ENCODE measurements at places on chromosomes 4 and X.

GRCh38 chr4:43277003-43277402 is 384.5 kb downstream of the GRXCR1 start:
- no peak for DNase-seq

DNA sequence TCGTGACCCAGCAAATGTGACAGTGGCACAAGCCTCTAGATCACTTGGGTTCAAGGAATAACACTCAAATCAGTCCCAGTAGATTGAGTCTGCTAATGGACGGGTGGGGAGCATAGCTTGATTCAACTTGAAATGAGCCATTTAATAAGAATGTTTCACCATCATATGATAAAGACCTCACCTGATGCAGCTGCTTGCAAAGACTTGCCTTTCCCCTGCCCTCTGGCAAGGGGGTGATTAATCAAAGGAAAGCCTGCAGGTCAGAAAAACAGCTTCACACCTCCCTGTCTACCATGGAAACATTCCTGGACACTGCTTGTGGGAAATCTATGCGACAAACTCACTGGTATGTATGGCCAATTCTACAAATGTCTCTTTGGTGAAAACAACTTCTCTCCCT is 54.5 kb downstream of the CD99L2 start:
- peak; percentile 66 for DNase-seq

GRCh38 chr4:1956631-1957030 is 52.1 kb downstream of the NELFA start:
- no peak for DNase-seq

GRCh38 chr4:63315651-63316050 is 1093.6 kb downstream of the TECRL start:
- no peak for DNase-seq

- no peak for DNase-seq
Measured at GRCh38 chr4:40687676-40688389, 58.2 kb upstream of the RBM47 start.

DNA sequence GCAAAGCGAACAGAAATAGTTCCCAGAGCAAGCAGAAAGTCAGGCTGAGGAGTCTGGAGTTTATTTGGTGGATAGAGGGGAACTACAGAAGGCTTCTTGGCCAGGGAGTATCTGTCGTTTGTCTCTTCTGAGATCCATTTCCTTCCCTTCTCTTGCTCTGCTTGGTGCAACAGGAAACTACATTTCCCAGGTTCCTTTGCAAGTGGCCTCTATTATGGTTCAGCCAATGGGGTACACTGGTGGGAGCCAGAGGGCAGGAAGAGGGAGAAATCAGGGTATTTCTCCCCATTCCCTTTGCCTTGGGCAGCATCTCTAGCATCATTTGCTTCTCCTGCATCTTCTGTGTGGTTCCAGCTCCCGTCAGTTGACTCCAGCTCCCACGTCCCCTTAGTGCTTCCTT is 142.1 kb downstream of the BCOR start:
- no peak for DNase-seq

- DNase-seq = no peak
Measured at GRCh38 chr4:21680326-21680898, 268.2 kb downstream of the KCNIP4 start.

- no peak for DNase-seq
Measured at GRCh38 chr4:180598281-180598680, 1644.9 kb upstream of the TENM3 start.

GRCh38 chrX:8520791-8521190 is 56.2 kb downstream of the VCX3B start:
- no peak for DNase-seq

DNA sequence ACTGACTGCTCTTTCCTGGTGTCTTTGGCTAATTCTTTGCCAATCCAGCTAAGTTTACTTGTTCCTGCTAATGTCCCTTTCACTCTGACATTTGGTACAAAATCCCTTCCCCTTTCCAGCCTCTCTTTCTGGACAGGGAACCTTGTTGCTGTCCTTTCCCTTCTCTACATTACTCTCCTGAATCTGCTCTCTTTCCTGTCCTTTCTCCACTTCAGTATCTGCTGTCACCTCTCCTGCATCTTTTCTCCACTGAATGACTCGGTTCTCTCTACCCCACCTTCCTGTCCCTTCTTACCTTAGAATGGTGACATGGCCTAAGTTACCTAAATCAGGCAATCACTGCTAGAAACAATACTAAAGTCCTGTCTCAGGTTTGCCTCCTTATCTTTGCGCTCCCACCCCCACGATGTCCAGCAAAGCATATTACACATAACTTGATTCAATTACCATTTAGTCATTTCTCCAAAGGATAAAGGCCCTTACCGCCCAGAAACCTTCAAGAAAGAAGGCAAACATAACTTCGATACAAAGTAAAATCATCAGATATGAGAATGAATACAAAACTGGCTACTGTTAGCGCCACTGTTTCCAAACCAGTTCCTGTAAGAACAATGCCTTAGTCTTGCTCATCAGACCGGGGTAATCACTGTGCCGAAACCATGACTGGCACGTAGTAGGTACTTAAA is 890 bp downstream of the BOD1L1 start:
- no peak for DNase-seq

DNA sequence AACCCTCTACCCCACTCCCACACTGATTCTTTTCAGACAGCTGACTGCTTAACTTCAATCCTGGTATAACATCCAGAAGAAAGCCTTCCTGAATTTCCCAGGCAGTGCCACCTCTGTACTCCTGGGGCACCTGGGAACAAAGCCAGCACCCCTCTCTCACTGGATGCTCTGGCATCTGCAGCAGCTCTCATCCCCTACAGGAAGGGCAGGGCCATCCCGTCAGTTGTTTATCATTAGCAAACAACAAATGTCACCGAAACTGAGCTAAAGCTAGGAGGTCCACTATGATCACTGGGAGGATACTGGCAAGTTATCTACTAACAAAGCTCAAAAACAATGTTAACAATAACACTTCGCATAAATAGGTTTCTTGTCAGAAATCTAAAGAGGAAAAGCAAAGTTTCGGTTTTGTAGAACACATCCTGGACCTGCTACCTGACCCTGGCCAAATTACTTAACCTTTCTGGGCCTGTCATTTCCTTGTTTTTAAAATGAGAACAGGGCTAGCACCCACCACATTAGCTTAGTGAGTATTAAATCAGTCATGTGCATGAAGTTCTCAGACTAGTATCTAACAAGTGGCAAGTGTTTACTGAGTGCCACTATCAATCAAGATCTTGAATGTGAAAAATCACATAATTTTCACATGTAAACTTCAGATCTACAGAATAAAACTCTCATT is 86.6 kb downstream of the NR3C2 start:
- DNase-seq = no peak

GRCh38 chrX:110242371-110242770 is 75.5 kb downstream of the AMMECR1 start:
- no peak for DNase-seq

GRCh38 chrX:70720721-70721120 is 187.8 kb downstream of the TEX11 start:
- DNase-seq = no peak

- no peak for DNase-seq
Measured at GRCh38 chrX:2697306-2697705, 6.2 kb downstream of the CD99 start.

- no peak for DNase-seq
Measured at GRCh38 chr4:168655182-168655581, 158.3 kb downstream of the PALLD start.

DNA sequence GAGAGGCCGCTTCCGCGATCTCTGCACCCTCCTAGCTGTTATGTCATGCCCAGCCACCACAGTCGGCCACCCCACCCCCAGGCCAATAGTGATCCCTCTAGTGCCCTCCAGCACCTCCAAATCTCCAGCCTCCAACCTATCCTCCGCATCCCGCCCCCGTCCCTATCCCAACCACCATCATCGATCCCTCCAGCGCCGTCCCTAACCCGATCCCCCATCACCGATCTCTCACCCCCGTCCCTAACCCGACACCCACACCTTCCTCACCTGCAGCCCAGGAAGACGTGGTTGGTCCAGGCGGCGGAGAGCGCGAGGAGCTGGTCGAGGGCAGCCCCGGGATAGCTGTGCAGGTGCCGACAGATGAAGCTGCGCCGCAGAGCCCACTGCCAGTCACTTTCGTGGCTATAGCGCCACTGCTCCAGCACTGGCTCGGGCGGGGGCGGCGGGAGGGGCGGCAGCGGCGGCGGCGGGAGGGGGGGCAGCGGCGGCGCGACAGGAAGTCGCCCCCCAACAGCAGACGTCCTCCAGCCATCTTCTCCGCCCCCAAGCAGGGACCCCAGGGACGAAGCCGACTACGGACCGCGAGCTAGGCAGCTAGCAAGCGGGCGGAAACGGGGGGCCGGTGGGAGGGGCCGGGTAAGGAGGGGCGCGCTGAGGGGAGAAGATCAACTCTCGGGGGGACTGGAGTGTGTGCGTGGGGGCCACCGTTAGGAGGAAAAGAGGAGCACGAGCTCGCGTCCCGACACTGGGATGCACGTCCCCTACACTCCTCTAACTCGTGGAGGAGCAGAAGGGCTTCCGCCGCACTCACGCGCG is 552 bp downstream of the NKRF start:
- no peak for DNase-seq

DNA sequence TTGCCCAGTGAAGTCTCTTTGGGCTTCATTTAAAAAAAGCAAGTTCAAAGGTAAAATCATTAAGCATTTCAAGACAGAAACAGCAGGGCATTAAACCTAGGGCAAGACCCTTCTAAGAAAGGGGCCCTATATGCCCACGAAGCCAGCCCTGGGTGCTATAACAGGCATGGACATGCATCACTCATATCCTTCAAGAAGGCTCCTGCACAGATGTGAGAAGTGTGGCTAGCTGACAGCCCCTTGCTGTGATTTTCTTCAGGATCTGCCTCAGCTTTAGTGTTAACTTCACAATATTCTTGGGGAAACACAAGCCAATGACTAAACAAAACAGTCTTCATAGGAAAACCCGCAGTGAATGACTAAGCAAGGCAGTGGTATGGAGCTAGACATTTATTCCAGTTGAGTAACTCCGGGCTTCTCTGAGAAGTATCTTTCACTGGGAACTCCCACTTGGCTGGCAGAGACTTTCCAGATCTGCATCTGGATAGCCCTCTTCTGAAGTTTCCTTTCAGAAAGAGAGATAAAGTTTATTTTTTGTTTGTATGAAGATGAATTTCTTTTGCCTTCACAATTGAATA is 11.9 kb upstream of the MAOA start:
- no peak for DNase-seq

- no peak for DNase-seq
Measured at GRCh38 chr4:173932701-173933100, 350.8 kb downstream of the FBXO8 start.

GRCh38 chr4:24339260-24339659 is 245.1 kb downstream of the DHX15 start:
- no peak for DNase-seq

GRCh38 chrX:114964374-114964773 is 53.0 kb downstream of the IL13RA2 start:
- no peak for DNase-seq

DNA sequence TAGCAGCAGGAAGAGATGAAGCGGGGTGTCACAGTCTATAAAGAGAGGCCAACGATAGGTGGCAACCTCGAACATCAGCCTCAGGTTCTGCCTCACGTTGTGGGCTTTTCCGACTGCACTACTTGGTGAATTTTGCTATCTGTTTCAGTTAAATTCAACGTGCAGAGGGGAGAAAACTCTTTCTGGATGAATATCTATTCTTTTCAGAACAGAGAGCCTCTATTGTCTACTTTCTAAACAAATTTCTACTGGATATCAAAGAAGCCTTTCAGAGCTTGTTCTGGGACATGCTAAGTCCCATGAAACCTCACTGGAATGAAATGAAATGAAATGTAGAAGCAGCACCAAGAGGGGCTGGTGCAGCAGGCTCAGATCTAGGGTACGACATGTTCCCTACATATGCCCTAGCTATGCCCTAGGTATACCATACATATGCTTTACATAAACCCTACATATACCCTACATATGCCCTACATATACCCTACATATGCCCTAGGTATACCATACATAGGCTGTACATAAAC is 116.5 kb upstream of the TRIM2 start:
- DNase-seq = no peak

DNA sequence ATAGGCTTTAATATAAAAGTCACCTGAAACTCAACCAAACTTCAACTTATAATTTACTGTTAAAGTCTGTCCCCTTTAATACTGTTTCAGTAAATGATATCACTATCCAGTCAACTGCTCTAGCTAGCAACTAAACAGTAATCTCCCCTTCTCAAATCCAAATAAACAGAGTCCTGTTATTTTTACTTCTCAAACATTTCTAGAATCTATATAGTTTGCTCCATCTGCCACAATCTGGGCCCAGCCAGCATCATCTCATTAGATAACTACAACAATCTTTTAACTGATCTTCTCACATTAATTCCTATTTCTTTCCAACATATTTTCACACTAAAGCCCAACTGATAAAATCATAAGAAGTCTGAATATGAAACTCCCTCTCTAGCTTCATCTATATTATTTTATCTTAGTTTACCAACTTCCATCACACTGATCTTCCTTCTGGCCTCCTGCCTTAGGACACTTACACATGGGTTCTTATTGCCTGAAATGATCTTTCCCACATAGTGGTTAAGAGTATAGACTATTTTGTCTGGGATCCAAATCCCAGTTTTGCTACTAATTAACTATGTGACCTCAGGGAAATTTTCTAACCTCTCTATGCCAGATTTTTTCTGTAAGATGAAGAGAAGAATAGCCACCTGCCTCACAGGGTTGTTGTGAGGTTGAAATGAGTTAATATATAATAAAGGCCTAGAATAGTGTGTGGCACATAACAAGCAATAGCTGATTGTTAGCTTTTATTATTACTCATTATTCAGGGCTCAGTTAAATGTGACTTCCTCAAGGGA is 18.6 kb downstream of the TBCK start:
- DNase-seq = no peak

GRCh38 chr4:47160095-47160494 is 128.7 kb downstream of the GABRB1 start:
- DNase-seq = no peak

- no peak for DNase-seq
Measured at GRCh38 chr4:112765317-112765974, 128.5 kb downstream of the LARP7 start.

- DNase-seq = no peak
Measured at GRCh38 chrX:149456476-149457245, 48.4 kb downstream of the IDS start.

DNA sequence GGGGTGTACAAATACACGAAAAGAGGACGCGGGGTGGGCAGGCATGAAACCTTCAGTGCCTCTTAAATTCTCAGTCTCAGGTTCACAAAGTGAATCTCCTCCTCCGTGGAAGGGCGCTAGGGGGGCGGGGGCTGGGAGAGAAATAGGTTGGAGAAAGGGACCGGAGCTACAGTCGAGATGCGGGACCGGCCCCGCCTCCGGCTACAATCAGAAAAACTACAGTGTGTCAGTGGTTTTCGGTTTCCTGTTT is 3.4 kb downstream of the MAML3 start:
- DNase-seq = no peak

DNA sequence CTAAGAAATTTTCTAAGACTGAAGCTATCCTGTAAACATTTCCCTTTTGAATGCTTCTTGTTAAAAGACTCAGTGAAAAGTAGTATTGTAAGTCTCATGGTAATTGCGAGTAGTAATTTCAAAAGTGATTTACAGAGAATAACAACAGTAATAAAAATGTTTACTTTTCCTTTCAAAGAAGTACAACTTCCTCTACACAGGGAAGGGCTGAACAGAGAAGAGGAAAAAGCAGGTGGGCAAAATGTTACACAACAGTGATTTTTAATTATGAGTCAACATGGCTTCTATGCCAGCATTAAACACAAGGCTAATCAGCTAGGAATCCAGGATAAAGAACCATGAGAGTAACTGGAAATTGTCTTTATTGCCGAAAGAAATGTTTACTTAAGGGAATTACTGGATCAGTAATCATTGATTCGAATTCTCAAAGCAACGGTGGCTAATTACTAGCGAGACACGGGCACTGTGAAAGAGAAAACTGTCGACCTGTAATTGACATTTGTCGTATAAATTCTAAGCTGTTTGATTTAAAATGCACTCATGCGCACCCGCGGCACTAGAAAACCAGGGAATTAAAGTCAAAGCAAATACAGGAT is 15.4 kb downstream of the UTP3 start:
- no peak for DNase-seq
